ENCODE measurements at places on chromosomes 11 and 22. TPM values are rescaled to one million over a fixed set of nuclear protein-coding genes. Genes with fewer than 3 reads are reported as not detected.

DNA sequence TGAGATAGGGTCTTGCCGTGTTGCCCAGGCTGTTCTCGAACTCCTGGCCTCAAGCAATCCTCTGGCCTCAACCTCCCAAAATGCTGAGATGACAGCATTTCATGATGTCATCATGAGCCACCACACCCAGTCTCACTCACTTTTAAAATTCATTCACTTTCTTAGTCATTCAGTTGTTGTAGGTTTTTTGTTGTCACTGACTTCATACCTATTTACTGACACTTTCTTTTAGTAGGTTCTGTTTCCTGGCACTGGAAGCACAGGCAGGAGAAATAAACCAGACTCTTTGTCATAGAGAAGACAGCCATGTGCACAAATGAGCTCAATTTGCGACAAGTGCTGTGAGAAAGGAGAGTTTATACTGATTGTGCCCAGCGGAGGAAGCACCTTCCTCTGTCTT is 10.5 kb downstream of the ART5 start:
- no peak for DNase-seq

- DNase-seq, result no peak
These were observed 70.1 kb downstream of the PDE3B start for GRCh38 chr11:14713496-14714244.

DNA sequence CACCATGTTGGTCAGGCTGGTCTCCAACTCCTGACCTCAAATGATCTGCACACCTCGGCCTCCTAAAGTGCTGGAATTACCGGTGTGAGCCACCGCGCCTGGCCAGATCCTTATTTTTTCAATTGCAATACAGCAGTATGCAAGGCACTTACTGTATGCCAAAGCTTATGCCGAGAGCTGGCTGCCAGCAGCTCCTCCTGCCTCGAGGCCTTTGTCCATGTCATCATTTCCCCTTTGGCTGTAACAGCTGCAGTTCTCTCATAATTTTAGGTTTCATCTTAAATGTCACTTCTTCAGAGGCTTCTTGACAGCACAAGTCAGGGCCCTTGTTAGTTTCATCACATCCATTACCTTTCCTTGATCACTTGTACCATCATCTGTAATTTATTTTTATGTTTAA is 1.5 kb upstream of the SREBF2 start:
- peak; percentile 17 for DNase-seq

DNA sequence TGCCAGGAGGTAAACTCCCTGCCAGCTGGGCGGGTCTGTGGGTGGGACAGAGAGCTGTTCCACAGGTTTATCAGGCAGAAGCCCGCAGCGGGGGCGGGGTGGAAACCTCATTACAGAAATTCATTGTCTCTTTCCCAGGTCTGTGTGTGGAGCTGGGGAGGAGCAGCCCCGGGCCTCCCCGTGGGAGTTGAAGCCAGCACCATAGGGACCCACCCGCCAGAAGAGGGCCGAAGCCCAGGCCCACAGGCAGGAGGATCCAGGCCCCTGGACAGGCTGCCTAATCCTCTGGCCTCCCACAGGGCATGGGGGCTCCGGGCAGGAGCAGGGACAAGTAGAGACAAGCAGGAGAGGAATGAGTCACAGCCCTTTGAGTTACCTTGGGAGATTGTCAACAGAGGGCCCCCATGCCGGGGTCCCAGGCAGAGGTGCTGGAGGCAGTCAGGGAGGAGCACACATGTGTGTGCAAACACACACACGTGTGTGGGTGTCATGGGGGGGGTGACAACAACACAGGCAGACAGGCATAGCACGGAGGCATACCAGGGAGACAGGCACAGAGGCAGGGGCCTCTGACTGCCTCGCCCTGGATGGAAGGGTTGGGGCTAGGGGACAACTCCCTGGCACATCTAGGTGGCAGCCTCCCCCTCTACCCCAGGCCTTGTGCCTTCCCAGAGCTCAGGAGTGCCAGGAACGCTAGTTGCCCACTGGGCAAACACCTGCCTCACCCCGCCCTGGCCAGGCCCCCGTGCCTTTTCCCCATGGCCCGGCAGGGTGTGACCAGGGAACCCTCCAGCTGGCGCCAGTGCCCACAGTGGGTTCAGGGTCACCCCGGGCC is 1.4 kb downstream of the CDC42BPG start:
- no peak for DNase-seq

- no peak for DNase-seq
These were observed 10.8 kb downstream of the RIBC2 start for GRCh38 chr22:45424241-45424731.

DNA sequence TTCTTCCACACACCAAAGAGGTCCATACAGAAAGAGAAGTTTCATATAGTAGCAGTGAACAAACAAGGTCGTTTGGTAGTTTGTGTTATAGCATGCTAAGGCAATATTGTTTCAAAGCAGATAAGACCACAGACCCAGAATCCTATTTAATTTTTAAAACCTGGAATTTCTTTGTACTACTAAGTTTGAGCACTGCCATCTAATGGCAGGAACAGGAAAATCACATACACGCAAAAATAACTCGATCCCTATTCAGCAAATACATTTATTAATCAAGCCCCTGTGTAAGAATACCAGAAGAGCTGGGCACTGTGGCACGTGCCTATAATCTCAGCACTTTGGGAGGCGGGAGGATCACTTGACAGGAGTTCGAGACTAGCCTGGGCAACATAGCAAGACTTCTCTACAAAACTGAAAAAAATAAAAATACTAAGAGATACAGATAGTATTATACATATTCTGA is 2.9 kb upstream of the BTBD10 start:
- no peak for DNase-seq

GRCh38 chr11:121763526-121763925 is 310.8 kb upstream of the SORL1-AS1 start:
- no peak for DNase-seq

DNA sequence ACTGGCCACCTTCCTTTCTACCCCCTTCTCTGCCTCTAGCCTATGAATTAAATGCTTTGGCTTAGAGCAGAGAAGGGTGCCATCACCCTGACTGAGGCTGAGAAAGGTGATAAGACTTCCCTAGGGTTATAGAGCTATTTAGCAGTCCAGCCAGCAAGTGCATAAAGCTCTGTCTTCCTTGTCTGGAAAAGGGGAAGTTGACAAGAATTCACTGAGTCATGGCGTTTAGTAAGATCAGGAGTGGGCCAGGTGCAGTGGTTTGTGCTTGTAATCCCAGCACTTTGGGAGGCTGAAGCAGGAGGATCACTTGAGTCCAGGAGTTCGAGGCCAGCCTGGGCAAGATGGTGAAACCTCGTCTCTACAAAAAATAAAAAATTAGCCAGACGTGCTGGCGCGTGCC is 63.1 kb downstream of the LHFPL7 start:
- DNase-seq, result no peak

GRCh38 chr22:47176573-47177333 is 414.3 kb downstream of the TBC1D22A start:
- DNase-seq, result no peak

DNA sequence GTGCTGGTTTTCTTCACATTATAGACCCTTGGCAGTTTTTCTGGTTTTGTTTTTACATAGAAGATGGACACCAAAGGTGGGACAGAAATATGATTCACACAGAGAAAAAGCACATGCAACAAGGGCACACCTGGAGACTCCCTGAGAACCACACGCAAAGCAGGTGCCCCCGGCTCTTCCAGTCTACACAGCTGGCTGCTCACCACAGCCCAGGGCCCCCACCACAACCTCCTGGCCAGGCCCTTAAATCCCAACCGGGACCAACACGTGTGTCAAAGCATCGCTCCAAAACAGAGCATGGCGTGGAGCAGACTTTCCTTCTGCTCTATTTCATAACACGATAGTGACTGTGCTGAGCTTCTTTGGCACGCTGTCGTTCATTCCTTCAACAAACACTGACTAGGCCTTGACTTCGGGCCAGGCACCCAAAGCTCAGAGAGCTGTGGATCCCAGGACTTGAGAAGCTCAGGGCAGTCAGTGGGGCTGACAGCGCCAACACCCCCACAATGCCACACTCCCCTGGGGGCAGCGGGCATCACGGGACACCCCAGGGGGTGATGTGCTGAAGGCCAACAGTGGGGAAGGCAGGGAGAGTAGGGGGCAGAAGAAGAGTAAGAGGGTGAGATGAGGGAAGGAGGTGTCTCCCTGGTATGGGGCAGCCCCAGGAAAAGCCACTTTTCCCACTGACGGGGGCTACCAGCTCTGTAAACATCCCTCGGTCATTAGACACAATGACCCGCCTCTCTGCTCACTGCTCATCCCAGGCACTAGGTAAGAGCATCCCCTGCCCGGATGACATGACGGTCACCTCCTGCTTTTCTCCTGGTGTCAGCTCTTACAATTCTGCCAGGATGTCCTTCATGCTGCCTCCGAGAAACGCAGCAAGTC is 26.0 kb downstream of the CELSR1 start:
- no peak for DNase-seq

DNA sequence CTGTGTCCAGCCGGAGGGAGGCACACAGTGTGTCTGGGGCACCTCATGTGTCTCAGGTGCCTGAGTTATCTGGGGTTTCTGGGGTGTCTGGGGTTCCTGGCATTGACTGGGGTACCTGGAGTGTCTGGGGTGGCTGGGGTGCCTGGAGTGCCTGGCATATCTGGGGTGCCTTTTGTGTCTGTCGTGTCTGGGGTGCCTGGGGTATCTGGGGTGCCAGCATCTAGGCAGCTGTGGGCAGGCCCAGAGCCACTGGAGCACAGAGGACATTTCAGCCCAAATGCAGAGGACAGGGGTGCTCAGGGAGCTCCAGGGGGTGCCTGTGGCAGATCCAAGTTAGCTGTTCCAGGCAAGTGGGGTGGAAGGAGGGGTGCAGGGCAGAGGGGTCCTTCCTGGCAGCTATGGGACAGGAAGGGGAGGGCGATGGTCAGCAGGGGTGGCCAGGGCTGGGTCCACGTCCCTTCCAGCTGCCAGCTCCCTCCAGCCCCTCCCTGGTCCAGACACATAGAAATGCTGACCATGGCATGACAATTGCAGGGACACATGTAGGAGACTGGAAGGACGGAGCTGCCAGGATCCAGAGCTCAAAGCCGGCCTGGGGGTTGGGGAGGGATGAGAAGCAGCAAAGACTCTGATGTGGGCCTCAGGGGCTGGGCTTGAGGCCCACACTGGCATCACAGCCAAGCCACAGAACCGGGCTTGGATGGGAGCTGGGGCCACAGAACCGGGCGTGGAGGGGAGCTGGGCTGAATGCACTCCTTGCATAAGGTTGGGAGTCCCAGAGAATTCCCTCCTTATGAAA is 133.0 kb downstream of the BRD1 start:
- no peak for DNase-seq

DNA sequence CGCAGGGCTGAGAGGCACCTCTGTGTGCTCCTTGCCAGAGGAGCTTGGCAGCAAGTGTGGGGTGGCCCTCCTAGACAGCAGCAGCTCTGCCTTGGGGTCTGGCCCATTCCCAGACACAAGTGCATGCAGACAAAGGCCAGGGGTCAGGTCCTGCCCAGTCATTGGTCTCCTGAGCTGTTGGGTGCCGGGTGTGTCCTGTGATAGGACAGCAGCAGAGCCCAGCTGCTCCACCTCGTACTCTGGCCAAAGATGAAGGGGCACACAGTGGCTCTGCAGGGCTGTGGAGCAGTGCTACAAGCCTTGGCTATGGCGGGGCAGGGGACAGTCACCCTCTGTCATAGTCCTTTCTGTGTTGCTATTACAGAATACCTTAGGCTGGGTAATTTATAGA is 17.3 kb upstream of the OSBPL5 start:
- DNase-seq, result no peak

DNA sequence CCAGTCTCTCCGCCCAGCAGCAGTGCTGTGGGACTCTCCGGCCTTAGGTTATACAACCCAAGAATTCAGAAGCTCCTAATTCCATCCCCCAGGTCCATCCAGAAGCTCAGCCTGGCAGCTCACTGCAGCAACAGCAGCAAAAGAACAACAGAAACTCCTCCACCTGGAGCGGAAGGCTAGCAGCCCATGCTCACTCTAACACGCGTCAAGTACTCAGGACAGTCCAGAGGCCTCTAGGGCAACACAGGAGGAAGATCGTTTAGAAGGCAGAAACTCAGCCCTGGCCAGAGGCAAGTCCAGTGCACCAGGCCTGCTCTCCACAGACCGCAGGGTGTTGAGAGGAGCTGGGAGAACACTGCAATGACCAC is 17.1 kb downstream of the PLA2G6 start:
- no peak for DNase-seq

DNA sequence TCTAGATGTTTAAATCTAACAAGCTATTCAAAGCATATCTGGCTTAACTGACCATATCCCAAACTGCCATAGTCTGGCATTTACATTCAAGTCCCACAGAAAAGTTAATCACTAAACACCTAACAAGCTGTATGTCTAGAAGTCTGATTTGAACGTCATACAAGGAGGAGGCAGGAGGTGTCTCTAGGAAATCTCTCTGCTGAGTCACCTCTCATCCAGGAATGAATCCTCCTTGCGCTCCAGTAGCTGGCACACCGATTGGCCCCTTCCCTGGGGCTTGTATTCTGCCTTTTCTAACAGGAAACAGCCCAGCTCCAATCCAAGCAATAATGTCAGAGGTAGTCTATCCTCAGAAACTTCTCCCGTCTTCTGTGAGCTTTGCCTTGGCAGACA is 31.8 kb downstream of the FEZ1 start:
- no peak for DNase-seq

DNA sequence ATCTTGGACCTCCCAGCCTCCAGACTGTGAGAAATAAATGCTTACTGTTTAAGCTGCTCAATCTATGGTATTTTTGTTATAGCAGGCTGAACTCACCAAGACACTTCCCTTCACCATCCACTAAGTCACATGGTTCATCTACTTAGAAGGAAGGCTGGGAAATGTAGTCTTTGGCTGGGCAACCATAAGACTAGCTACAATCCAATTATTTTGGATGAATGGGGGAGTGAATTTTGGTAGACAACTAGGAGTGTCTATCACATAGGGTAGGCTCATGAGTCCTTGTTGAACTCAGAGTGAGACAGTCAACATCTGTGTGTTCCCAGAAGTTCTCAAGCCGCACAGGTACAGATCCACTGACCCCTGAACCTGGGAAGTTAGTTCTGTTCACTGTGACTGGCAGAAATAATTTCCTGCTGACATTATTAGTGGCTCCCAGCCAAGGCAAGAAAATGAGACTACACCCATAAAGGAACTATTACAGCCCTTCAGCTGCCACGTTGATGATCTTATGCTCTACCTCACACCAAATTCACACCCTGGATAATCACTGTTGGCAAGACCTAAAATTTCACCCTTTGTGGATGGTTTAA is 3.1 kb upstream of the SLC35C1 start:
- no peak for DNase-seq

- DNase-seq, result no peak
These were observed 26.7 kb upstream of the P2RY6 start for GRCh38 chr11:73245461-73245860.

GRCh38 chr11:16610213-16610737 is 128.2 kb upstream of the C11orf58 start:
- no peak for DNase-seq

LMO2 gene
- 9.4 TPM for total RNA-seq

HIRA gene
- 15.4 TPM for total RNA-seq

ZBTB16 gene
- 5.7 TPM for total RNA-seq

ROBO3 gene
- 4.5 TPM for total RNA-seq

MGAT3 gene
- total RNA-seq, result 1.6 TPM

WNT7B gene
- 0.66 TPM for total RNA-seq

ADORA2A gene
- total RNA-seq, result 77.4 TPM

MRGPRF gene
- total RNA-seq, result 0.57 TPM

Data from thymus (tissue), 14 donors.